Stimulated activated CD4-positive, alpha-beta T cell treated with anti-CD3 and anti-CD28 coated beads, Interleukin-2, amount 100 ng/mL, for 24 hours (primary cell): ENCODE measurements at places on chromosomes 7 and 10.

GRCh38 chr10:73650537-73651331 is 5.1 kb downstream of the SYNPO2L start:
- DNase-seq, result no peak

DNA sequence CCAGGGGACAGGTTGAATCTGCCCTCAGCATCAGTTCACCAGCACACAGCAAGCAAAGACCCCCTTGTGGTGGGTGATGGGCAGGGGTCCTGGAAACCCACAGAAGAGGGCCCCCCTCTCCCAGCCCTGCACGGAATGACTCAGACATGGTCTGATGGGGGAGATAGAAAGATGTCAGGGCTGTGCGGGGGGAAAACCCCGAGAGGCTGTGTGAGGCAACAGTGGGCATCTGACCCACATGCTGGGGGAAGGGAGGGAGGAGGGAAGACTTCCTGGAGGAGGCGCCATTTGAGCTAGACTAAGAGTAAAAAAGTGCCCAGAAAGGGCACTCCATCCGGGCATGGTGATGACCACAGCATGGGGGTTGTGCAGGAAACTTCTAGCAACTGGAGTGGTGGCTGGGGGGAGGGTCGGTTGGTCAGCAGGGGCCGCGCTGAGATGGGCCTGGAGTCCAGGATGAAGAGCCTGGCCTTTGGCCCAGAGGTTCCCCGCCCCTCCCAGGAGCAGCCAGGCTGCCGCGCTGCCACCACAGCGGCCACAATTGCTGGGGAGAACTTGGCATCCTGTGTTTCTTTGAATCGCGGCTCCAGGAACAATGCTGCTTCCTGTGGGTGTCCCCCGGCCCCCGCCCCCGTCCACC is 2.5 kb downstream of the LFNG start:
- DNase-seq, result peak; percentile 72

- no peak for DNase-seq
Measured at GRCh38 chr10:48495282-48496045, 109.4 kb downstream of the ARHGAP22 start.

DNA sequence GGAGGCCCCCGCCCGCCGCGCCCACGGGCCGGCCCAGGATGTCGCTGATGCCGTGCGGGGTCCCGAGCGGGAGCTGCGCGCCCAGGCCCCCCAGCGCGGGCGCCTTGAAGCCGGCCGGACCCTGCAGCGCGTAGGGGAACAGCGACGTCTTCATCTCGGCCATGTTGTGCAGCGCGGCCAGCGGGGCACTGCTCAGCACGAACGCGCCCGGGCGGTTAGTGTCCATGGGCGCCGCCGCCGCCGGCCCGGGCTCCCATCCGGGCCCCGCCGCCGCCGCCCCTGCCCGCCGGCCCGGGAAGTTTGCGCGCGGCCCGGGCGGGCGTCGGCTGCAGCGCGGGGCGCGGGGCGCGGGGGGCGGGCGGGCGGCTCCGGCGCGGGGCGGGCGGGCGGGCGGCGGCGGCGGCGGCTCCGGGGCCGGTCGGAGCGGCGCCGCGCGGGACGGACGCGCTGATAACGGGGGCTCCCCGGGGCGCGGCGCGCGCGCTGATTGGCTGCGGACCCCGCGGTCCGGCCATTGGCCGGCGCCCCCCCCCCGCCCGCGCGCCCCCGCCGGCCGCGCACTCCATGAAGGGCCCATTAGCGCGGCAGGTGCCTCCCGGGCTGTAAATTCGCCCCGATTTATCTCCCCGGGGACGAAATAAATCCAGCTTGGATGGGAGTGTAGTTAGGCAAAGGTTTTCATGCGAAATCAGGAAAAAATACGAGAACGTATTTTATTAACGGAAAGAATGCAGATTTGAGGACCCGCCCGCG is at the start of gene NKX6-2:
Gene NKX6-2, minus strand, starts transcription at position 425 of the 753 bp plus-strand sequence. Its CDS starts 199 bp downstream, at position 226.
- no peak for DNase-seq

DNA sequence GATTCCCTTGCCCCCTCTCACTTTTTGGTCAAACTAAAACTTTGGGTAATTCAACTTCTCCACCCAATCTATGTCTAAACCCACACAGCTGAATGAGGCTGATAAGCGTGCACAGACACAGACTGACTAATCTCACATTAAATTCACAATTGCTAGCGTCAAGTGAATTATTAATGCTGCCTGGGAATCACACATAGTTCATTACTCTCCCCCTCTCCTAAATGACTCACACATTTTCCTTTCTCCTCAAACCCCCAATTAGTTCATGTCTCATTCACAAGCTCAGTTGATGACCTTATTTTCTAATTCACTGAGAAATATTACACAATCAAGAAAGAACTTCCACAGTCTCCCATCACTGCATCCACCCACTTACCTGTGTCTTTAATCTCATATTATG is 14.5 kb downstream of the KLF14 start:
- DNase-seq, result no peak

DNA sequence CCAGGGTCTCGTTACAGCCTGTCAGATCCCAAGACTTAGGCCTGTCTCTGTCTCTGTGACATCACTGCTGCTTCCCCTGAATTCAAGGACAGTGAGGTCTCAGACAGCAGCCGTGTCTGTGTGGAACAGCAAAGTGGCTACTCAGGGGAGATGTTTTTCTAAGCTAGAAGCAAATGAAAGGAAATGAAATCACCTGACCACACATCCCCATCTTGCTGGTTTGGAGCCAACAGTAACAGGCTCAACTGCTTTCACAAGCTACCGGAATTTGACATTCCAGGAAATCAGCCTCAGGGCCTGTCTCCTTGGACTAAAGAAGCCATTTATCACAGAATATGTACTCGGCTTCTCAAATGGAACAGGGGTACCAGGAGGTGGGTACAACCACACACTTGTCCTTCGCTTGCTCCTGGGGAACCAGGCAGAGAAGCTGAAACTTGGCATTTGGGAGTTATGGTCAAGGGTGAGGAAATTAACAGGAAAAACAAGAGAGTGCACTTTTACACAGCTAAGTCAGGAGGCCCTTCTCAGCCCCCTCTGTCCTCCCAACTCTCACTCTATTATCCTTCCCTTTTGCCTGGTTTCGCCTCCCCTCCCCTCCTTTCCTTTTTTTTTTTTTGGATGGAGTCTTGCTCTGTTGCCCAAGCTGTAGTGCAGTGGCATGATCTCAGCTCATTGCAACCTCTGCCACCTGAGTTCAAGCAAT is 73.2 kb downstream of the SPDYE5 start:
- DNase-seq, result no peak

GRCh38 chr7:48049850-48050249 is 14.5 kb downstream of the C7orf57 start:
- DNase-seq, result no peak

GRCh38 chr10:59887006-59887405 is 19.4 kb downstream of the CCDC6 start:
- DNase-seq, result no peak

DNA sequence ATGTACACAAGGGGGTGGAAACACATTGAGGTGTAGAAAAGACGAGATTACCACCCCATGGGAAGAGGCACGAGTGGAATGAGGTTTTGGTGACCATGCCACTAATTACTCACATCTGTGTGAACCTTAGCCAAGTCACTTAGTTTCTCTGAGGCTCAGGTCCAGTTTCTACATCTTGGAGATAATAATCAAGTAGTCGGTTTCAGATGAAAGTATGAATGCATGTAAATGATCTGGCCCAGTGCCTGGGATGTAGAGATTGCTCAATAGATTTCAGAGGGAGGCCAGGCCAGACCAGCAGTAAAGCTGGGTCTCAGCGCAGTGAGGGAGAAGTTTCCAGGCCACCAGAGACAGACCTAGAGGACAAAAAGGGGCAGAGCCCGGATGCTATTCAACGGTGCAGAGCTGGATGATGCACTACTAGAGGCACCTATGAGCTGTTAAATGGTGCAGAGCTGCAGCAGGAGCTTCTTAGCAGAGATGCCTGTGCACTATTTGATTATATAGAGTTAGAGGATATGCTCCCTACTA is 725.1 kb downstream of the GRID1 start:
- DNase-seq, result no peak

- no peak for DNase-seq
Measured at GRCh38 chr10:65491799-65492198, 1434.0 kb upstream of the LRRTM3 start.

DNA sequence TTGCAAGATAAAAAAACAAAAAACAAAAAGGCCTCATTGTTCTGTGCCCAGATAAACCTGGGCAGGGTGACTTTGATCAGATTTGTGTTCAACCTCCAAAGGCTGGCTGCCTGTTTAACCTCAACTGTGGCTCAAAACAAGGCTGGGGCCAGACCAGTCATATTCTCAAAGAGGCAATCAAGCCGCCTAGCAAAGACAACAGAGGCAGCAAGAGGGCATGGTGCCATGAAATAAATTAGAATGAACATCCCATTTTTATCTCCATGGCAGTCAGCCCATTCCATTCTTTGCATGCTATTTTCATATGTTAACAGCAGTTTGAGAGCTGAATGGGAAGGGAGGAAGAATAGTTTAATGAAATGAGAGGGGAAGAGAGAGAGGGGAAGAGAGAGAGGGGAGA is 1150.3 kb downstream of the TYW1 start:
- DNase-seq, result no peak

DNA sequence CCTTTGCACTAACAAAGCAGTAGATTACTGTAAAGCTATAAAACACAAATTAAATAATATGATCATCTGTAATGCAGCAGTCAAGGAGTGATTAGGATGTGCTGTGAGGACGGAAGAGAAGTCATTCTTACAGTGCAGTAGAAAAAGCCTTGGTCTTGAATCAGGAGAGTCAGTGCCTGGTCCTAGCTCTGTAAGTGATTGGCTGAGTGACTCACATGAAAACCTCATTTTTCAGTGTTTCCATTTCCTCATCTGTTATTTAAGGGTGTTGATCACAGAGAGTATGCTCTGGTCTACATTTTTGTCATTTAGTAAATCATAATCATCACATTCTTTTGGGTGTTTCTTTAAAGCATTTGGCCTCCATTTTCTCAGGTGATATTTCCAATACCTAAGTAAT is 717.8 kb downstream of the LRMDA start:
- no peak for DNase-seq

- DNase-seq, result peak; percentile 46
Measured at GRCh38 chr10:97701438-97702069, 12.0 kb upstream of the MARVELD1 start.

DNA sequence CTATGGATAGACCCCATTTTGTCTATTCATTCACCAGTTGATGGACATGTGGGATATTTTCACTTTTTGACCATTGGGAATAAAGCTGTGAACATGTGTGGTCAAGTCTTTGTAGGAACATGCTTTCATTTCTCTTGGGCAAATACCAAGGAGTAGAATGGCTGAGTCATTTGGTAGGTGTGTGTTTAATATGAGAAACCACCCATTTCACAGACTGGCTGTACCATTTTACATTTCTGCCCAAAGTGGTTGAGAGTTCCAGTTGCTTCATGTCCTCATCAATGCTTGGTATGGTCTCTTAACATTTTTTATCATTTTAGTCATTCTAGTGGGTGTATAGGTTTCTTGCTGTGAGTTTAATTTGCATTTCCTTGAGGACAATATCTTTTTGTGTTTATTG is 124.9 kb upstream of the RHEB start:
- no peak for DNase-seq

- DNase-seq, result no peak
Measured at GRCh38 chr10:124998624-124999291, 56.8 kb downstream of the ZRANB1 start.

DNA sequence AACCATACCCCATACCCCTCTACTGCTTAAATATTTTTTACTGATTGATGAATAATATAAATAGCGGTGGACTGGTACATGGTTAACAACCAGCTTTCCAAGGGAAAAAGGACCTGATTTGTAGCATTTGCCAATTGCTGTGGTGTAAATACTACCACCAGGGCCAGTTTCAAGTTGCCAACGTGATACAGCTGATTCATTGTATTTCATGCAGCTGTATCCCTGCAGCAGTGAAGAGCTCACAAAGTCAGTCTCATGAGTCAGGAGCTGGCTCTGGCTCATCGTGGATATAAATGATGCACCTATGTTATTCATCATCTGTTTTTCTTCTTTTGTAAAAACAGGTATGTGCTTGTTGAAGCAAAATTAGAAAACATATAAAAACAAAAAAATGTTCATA is 15.2 kb downstream of the CALML5 start:
- DNase-seq, result no peak

- no peak for DNase-seq
Measured at GRCh38 chr7:15602236-15602635, 40.4 kb upstream of the AGMO start.

GRCh38 chr7:82247814-82248433 is 195.7 kb downstream of the CACNA2D1 start:
- no peak for DNase-seq

DNA sequence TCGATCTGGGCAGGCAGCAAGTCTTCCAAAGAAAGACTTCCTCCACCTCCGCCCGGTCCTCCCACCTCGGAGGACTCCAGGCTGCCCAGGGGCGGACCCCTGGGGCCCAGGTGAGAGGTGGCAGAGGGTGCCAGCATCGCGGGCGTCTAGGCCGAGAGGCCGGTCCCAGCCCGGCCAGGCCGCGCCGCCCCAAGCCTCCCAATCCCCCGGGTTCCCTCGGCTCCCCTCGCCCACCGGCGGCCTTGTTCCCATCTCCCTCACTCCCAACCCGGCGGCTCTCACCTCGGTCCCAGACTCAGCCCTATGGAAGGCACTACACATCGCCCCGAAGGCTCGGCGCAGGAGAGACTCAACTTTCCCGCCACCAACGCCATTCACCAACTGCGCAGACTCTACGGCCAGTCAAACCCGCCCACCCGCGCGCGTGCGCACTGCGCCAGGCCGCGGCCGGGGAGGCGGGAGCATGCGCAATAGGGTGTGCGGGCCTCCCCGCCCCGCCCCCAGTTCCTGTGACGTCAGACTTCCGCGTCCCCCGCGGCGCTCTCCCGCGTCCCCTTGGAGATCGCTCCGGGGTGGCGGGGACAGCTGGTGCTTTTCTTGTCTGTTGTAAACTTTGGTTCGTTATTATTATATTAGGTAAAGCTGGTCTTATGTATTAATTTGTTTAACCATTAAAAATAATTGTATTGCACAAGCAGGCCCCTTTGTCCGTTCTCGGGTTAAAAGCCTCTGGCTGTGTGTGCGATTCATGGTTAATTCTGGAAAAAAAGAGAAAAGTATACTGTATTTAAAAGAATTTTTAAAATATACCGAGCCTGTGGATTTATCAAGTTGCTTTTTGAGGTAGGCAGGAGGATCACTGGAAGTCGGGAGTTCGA is at the start of gene XRCC2:
Gene XRCC2, minus strand, starts transcription at position 383 of the 878 bp plus-strand sequence. Its CDS starts 62 bp downstream, at position 321.
- peak; percentile 98 for DNase-seq
